ENCODE measurements at places on chromosomes 6 and 20. TPM values are rescaled to one million over a fixed set of nuclear protein-coding genes. Genes with fewer than 3 reads are reported as not detected.
A peak's percentile ranks its signal among the peaks of the same experiment; 100 is the strongest.

The C6orf15 gene
- not detected for total RNA-seq

The PGK2 gene
- not detected for total RNA-seq

The FANCE gene
- 9.7 TPM for total RNA-seq

The GPLD1 gene
- total RNA-seq, result 7.6 TPM

The SCGN gene
- total RNA-seq, result 29.0 TPM

The GTF2H4 gene
- 15.9 TPM for total RNA-seq

The PLN gene
- total RNA-seq, result not detected

The PSMB1 gene
- 528 TPM for total RNA-seq

The MAP7 gene
- 0.07 TPM for total RNA-seq

The PAX1 gene
- total RNA-seq, result not detected

The DYNLT2 gene
- total RNA-seq, result 4.3 TPM

The SOX18 gene
- 1.3 TPM for total RNA-seq

The LY6G6F gene
- not detected for total RNA-seq

The AKAP12 gene
- total RNA-seq, result 14.9 TPM

GRCh38 chr6:36149476-36149875, 19.2 kb downstream of the MAPK13 start:
- DNase-seq, result no peak

GRCh38 chr20:10731190-10731965, 57.6 kb upstream of the JAG1 start:
- no peak for DNase-seq

GRCh38 chr20:50848846-50849673, 54.2 kb downstream of the BCAS4 start:
- DNase-seq, result no peak

DNA sequence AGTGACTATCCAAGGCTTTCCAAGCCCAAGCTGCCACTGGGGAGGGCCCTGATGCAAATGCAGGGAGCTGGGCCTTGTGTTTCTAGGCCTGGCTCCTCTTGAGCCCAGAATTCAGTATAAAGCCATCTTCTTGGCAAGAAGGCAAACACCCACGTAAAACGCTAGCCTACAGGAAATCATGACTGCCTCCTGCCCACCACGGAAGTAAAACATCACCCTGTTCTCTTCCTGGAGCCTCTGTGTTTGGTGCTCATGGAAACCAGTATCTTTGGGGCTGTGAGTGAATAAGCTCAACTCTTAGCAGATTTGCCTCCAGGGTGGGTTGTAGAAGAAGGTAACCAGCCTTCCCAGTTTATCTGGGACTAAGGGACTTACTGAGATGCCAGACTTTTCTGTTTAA, 271.0 kb downstream of the ZNF217 start:
- no peak for DNase-seq

DNA sequence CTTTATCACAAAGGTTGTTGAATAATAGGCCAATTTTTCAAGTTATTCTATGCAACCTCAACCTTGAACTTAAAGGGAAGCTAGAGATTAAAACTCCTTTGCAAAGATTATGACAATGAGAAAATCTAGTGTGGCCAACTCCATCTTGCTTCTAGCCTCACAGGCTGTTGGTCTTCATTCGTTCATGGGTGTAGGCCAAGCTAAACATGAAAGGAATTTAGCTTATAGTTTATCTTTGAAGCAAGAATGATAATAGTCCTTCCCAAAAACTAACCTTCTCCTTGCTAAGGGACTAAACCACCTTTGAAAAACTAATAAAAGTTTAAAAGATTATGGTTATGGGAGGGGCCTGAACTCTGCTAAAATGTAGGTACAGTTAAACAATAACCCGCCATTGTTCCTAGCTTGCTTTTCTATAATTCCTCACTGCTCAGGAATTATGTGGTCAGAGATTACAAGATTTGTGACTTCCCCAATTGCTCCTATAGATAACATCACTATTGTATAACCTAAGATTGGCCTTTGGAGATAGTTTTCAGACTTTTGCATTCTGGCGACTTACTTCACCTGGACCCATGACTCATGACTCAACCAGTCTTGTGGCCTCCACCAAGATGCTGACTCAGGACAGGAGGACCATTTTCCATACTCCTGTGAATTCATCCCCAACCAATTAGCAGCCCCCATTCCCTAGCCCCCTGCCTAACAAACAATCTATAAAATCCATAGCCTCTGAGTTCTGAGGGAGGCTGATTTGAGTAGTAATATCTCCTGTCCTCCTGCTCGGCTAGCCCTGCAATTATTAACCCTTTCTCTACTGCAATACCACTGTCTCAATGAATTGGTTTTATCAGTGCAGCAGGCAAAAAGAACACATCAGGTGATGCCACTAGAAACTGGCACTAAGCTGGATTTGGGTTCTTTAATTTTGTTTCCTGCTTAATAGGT, 154.5 kb downstream of the CD83 start:
- DNase-seq, result no peak

DNA sequence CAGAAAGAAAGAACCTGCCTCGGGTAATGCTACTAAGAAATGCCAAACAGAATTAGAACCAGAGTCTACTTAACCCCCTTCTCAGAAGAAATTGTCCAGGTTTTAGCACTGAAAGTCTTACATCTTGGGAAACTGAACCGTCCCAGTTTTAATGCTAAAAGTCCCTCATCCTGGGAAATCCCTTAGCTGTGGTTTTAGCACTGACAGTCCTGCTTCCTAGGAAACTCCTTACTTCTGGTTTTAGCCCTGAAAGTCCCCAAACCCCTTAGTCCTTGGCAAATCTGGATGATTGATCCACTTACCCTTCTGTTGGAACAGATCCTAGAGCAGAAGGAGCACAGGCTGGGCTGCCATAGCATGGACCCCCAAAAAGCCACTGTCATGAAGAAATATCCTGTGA, 4.8 kb upstream of the TMEM14A start:
- no peak for DNase-seq

- DNase-seq, result no peak
Measured at GRCh38 chr6:71393981-71394432, 105.4 kb downstream of the OGFRL1 start.

GRCh38 chr6:143564484-143565017, 53.0 kb upstream of the FUCA2 start:
- DNase-seq, result no peak

GRCh38 chr20:47365023-47365764, 8.7 kb upstream of the ZMYND8 start:
- DNase-seq, result no peak

DNA sequence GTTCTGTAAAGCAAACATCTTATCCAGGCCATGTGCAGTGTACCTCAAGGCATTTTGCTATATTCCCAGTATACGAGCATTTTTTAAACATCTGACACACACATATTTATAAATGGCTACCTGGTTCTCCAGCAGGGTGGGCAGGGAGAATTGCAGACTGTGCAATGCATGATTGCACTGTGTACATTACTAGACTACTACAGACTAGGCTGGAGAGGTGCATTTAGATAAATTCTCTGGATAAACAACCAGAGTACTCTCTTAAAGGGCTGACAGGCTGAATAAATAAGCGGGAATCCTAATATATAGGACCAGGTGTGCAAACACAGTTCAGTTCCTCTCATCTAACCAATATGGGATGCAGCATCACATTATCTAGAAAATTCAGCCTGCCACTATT, 428.3 kb upstream of the ARID1B start:
- no peak for DNase-seq

- peak; percentile 70 for DNase-seq
Measured at GRCh38 chr6:13474360-13474759, 13.0 kb downstream of the GFOD1 start.

DNA sequence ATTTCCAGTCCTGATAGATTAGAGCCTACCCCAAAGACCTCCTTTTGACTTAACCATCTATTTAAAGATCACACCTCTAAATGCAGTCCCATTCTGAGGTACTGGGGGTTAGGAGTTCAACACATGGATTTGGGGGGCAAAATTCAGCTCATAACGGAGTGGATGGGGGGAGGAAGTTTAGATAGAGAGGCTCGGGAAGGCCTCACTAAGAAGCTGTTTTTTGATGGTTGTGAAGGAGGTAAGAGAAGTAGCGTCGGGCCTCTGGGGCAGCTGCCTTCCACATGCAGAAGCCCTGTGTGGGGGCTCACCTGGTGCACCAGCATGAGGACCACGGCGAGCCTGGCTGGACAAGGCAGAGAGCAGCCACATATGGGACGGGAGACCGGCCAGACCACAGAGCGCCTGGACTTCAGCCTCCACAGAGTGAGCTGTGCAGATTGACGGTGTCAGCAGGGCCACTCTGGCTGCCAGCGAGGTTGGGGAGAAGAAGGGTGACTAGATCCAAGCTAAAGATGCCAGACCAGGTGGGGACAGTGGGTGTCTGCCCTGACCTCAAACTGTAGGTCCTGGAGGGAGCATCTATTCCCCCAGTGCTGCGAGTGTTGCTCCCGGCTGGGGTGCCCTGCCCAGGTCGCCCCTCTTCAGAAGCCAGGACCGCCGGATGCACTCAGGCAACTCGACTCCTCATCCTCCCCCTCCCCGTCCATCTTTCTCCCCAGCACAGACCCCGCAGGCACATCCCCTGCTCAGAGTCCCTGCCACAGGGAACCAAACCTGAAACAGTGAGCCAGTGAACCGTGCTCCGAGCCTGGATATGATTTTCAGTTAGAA, 5.1 kb upstream of the SYNJ2 start:
- DNase-seq, result peak; percentile 41

- DNase-seq, result no peak
Measured at GRCh38 chr6:155142168-155143028, 121.4 kb upstream of the CLDN20 start.

DNA sequence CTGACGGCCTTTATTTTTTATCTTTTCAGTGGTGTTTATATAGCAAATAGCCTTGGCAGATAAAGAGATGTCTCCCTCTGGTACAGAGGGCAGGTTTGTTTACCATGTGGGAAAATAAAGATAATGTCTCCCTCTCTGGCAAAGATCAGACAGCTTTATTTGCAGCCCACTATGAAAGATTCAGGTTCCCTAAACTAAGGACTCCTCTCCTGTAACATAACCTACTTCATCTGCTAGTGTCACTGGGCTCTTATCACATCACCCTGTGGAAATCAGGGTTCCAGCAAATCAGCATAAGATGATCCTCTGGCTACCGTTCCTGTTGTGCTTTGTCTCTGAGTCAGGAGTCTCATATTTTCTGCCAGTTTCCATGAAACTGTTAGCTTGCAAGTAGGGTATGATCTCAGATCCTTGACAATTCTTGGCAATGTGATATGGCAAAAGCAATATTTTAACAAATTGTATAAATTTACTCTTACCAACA, 3.1 kb downstream of the FBXL4 start:
- peak; percentile 90 for DNase-seq

- DNase-seq, result no peak
Measured at GRCh38 chr6:6649824-6650349, 61.4 kb downstream of the LY86 start.

DNA sequence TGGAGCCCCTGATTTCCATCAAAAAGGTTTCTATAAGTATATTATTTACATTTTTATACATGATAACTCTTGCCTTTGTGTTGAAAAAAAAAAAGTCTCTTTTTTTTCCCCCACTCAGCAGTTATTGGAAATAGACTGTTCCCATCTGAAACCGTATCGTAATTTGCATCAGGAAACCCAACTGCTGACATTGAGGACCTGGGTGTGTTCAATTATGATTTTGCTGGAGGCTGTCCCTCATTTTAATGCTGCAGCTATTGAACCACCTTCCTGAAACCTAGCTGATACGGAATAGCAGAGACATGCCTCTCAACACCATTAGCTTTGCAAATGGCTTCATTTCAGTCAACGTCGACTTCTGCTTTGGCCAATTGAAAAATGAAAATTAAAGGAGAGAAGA, 98.9 kb downstream of the ZNF217 start:
- no peak for DNase-seq

- no peak for DNase-seq
Measured at GRCh38 chr6:69693762-69694161, 103.0 kb downstream of the LMBRD1 start.

- DNase-seq, result peak; percentile 91
Measured at GRCh38 chr6:168264593-168265335, 54.8 kb downstream of the DACT2 start.

DNA sequence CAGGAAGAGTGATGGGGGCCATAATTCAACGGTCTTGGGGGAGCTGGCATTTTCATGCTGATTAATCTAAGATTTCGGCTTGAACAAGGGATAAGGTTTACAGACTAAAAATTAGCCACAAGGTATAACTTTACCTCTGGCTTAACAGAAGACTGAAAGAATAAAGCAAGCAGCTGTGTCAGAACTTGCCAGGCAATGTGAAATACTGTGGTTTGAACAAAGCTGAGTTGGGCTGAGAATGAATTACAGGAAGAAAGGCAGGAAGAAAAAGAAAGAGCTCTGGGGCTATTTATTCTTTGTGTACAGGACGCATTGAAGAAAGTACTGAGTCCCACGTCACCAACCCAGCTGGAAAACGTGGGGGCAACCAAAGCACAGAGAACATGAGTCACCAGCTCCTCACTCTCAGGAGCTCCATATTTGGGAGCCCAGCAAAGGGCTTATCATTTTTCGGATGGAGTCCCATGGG, 121.5 kb upstream of the NEDD9 start:
- DNase-seq, result no peak

Measured in HepG2 (cell line).